Astrocyte of the hippocampus (primary cell): ENCODE measurements at places on chromosomes 5 and 9.

DNA sequence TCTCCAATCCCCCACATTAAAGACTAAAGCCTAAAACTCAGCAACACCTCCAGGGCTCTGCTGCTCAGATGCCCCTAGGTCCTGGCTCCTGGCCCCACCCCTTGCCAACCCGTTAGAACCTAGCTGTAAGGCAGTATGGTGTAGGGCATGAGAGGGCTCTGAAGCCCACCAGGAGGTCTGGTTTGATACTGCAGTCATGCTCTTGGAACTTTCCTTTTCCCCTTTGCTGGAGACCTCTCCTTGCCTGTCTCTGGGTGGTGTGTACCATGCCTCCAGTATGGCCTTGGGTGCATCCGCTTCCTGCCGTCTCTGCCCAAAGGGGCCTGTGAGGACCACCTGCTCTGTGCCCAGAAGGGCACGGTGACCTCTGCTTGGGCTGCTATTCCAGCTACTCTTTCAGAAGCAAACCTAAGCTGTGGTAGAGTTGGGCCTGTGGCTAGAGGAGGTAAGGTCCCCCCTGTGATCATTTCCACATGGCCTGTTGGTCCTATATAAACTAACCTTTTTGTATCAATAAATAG, 3.5 kb downstream of the TENT4A start:
- DNase-seq, result no peak

DNA sequence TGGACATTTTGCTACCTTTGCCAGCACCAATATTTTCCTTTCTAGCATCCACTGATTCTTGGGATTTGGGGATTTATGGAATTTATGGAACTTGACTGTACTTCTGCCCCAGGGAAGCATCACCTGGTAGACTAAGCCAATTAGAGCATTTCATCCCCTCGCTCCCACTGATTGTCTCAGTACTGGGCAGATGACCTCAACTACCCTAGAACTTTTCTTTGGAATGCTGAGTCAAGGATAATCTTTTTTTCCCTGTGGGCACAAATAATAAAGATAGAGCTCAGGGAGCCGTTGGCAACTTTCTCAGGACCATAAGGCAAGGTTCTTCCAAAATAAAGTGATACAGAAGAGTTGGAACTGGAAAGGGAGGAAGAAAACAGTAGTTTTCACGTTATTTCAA, 438.4 kb downstream of the PLK2 start:
- no peak for DNase-seq

DNA sequence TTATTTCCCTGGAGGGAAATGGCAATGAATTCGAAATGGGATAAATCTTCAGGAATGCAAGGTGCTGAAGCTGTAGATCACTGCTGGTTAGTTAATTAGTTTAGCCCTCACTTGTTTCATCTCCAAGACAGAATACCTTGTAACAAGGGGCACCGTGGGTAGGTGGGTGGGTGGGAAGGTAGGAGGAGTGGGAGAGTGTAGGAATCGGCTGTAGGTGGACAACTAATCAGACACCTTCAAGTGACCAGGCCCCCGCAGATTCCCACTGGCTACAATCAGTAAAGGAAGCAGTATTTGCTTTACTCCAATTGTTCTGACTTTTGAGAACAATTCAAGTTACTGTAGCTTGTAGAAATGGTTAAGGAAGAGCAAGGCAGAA, 293.7 kb downstream of the TLE1 start:
- DNase-seq, result no peak

DNA sequence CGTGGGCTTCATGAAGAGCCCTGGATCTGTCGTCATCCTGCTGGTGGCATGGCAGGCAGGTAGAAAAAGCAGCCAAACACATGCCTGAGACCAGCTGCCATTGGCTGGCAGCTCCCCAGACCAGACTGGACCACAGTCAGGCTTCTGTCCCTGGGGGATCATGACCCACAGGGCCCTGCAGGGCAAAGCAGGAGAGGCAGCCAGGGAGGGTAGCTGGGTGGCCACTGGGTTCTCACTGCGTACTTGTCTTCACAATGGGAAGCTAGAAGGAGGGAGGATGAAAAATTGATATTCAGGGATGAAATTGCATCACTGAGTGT, 67.8 kb upstream of the GARNL3 start:
- DNase-seq, result no peak

DNA sequence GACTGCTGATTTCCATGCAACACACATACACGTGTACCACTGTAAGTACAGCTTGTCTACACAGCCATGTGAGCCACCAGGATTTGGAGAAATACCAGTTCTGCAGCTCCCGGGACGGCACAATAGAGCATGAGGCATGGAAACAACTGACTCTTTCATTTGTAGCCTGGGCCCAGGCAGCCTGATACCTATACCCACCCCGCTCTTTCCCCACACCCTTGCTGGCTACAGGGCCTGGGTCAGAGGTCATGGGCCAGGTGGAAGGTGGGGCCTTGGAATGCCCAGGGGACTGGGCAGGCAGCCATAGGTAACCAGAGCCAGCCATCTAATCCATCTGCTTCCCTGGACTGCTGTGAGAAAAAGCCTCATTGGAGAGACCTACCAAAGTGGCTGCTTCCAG, 39.0 kb upstream of the ZSWIM6 start:
- DNase-seq, result no peak

DNA sequence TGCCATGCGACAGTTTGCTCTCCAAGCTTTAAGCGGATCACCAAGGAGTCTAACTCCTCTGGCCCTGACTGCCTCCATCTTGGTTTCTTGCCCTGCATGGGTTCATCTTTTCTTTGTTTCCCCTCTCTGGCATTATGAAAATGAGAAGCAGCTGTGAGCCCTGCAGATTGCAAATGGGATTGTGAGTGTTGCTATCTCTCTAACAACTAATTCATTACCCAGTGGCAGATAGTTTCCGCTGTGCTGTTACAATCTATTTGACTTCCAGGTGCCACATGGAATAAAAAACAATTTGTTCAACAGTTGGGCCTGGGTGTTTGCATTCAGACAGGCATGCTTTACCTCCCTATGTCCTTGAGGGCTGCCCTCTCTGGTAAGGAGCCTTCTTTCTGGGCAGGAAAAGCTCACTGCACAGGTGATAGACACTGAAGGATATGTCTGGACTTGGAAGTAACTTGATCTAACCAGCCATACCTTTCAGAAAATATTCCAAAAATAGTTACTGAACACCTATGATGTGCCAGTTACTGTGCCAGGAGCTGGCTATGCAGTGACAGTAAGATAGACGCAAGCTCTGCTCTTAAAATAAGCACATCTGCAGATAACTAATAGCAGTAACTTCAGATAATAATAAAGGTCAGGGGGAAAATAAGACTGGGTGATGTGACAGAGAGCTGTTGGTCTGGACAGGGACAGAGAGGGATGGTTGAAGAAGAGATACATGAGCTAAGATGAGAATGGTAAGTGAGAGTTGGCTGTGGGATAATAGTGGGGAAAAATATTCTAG, 40.1 kb downstream of the GRIA1 start:
- DNase-seq, result no peak

GRCh38 chr9:132663117-132663516, 6.7 kb downstream of the DDX31 start:
- peak; percentile 16 for DNase-seq

GRCh38 chr5:170537451-170538095, 33.8 kb downstream of the KCNIP1 start:
- no peak for DNase-seq
